ENCODE measurements at places on chromosomes 11 and 22.

- DNase-seq: no peak
These were observed 2.7 kb upstream of the OR2D2 start for GRCh38 chr11:6895010-6895409.

GRCh38 chr11:9827708-9828107 lies 163.8 kb downstream of the SWAP70 start:
- DNase-seq: no peak

DNA sequence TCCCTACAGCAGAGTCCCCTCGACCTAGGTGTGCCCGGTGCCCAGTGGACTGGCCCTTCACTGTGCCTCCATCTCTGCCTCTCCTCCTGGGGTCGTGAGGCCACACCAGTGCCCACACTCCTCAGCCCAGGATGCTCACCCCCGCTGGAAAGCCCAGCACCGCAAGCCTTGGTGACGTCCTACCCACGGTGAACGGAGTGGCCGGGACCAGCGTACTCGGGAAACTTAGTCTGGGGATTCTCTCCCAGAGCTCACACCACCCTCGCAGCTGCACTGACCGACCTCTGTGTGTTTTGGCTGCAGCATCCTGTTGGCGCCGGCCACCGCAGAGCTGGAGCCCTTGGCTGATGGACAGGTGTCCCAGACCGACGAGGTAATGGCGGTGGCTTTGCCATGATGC lies 35.5 kb upstream of the KRTAP5-7 start:
- DNase-seq: peak; percentile 7

GRCh38 chr11:75388386-75389275 lies 10.7 kb upstream of the RPS3 start:
- DNase-seq: peak; percentile 64

DNA sequence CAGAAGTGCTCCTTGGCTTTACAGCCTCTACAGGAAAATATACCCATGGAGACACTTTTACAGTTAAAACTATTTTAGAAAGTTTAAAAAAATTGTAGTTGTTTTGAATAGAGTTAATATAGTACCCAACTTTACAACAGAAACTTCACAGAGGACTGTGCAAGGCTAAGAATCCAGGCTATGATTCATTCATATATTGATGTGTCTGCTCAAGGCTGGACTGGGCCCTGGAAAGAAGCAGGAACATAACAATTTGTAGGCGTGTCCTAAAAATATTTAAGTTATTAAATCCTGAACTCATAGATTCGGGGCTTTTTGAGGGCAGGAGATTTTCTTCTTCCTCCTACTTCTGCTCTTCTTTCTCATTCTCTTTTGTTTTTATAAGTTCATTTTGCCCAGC lies 291.5 kb upstream of the CCDC179 start:
- no peak for DNase-seq

DNA sequence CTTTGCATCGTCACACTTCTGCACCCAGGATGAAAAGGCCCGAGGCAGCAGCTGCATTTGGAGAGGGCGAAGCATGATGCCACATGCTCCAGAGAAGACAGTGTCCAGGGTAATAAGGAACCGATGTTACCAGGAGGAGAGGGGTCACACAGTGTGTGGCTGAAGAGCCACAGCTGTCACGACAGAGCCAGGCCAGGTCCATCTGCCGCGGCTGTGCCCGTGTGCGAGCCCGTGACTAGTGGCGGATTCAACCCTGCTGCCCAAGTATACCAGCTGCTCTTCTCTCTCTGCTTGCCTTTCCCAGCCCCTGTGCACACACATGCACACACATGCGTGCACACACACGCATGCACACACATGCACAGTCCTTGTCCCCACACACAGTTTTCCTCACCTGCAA lies 1432.5 kb downstream of the BRD1 start:
- DNase-seq: no peak

DNA sequence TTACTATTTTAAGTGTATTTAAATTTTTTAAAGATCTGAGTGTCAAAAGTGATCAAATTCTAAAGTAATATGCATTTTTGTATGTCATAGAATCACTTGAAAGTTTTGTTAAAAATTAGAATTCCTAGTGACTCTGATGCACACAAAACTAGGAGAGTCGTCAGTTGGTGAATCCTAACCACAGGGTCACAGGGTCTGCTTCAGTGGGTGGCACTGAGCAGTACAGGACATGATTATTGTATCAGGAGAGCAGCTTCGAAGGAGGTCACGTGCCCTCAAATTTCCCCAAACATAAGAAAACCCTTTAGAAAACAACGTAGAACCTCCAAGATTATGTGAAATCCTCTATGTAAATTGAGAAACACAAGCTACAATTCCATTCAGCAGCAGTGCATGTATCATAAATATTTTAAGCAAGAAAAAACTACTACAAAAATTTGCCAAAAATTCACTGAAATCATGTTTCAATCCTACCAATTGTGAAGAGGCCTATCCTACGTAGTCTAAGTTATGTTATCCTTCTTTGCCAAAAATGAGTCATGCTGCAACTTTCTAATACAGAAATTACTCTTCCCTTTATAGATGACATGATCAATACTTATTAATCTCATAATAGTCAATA lies 323.6 kb downstream of the AASDHPPT start:
- DNase-seq: no peak

DNA sequence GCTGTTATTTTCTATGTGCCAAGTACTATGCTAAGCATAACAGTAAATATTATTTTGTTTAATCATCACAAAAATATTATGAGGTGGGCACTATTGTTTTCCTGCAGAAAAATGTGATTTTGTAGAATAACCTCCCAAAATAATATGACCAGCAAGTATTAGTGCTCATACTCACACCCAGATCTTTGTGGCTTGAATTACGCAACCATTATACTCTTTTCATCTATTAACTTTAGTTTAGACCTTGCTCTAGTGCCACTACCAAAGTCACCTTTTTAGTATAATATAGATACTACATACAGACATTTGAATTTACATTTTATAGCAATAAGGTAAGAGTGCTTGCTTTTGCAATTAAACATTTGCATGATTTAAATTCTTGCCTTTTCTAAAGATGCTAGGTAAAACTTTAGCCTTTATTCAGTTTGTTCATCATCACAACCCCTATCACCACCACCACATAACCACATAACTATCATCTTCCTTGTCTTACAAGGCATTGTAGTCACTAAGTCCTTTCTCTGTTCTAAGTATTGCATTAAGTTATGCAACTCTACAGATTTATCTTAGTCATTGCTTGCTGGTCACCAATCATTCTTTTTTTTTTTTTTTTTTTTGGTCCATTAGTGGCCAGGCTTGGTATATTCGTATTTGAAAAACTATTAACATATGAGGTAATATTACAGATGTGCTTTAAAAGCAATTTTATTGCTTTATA lies 68.4 kb downstream of the GAS2 start:
- no peak for DNase-seq

DNA sequence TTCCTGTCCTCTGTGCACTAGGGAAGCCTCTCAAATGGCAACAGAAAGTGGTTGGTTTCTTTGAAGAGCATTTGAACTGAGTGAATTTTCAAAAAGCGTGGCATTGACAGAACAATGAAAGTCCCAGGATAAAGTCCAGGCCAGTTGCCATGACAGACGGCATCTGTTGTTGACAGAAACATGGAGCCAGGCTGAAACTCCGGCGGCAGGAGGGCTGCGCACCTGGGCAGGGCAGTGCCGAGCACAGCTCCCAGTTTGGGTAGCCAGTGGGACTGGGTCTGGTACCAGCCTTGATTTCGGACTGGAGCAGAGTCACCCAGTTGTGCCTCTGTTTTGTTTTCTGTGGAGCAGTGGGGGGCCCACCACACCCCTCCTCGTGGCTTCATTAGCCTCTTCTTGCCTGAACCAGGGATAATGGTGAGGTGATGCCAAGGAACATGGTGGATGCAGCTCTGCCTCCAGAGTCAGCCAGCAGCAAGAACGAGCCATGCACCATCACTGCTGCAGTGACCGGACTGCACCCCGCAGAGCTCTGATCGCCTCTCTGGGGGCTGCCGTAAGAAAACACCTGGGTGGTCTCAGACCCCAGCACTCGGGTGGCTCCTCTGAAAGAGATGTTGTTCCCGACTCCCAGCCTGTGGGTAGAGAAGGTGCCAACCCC lies 9.8 kb upstream of the SEPTIN5 start:
- DNase-seq: no peak

DNA sequence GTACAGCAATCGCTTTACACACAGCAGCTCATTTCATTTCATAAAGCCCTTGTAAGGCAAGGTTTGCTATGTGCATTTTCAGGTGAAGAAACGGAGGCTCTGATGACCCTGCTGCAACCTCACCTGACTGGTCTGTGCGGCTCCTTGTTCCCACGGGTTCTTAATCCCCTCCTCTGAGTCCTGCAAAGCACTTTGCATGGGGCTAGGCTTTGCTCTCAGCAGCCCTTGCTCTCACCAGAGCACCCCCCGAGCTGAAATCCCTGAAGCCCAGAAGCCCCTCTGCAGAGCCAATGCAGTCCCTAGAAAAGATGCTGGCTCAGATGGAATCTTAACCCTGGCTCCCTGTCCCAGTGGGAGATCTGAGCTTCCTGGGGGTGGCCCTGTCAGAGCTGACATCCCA lies 11.0 kb upstream of the APOL6 start:
- DNase-seq: no peak

- no peak for DNase-seq
These were observed 30.9 kb downstream of the C11orf91 start for GRCh38 chr11:33669598-33670249.

DNA sequence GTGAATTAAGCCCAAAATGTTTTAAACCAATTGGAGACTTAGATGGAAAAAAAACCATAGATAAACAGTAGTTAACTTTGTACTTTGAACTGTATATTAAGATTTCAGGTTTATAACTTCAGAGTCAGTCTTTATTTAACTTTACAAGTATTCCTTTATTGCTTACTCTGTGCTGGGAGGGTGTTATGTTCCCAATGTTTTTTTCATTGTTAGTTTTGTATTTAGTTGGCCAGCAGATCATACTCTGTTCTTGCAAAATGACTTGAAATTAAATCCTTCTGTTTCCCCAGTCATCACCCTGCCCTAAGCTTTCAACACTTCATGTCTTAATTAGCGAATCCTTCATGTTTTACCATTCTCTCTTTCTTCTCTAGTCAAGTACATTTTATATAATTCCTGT lies 25.3 kb downstream of the SIK2 start:
- DNase-seq: no peak

GRCh38 chr22:32557444-32557843 lies 82.8 kb downstream of the FBXO7 start:
- no peak for DNase-seq

GRCh38 chr11:100888836-100889235 lies 201.7 kb downstream of the ARHGAP42 start:
- DNase-seq: no peak

DNA sequence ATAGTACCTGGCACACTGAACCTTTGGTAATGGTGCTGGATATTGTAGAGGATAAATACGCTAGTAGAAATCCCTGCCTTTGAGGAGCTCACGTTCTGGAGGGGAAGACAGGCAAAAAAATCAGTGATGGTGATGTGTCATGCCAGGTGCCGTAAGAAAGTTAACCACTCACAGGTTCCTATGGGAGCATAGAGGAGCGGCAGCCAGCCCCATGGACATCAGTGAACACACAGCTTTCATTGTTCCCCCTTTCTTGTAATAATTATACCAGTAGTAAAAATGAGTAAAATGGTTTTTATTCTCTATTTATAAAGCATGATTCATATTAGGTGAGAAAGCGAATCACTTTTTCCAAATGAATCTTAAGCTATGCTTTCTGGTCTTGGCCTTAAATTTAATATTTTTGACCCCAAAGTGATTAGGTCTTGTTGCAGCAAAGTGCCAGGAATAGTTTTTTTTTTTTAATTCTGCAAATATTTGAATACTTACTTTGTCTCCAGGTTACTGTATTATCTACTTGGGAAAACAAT lies 57.9 kb downstream of the UVRAG start:
- DNase-seq: no peak

All from activated T-cell treated with anti-CD3 and anti-CD28 coated beads, Interleukin-2, amount 50 U/mL, for 1 hour (primary cell).